Esophagus muscularis mucosa (tissue), 4 donors: ENCODE measurements at places on chromosomes 13 and 19.

- DNase-seq: no peak
Measured at GRCh38 chr19:38262585-38263268, 1.6 kb upstream of the SPINT2 start.

DNA sequence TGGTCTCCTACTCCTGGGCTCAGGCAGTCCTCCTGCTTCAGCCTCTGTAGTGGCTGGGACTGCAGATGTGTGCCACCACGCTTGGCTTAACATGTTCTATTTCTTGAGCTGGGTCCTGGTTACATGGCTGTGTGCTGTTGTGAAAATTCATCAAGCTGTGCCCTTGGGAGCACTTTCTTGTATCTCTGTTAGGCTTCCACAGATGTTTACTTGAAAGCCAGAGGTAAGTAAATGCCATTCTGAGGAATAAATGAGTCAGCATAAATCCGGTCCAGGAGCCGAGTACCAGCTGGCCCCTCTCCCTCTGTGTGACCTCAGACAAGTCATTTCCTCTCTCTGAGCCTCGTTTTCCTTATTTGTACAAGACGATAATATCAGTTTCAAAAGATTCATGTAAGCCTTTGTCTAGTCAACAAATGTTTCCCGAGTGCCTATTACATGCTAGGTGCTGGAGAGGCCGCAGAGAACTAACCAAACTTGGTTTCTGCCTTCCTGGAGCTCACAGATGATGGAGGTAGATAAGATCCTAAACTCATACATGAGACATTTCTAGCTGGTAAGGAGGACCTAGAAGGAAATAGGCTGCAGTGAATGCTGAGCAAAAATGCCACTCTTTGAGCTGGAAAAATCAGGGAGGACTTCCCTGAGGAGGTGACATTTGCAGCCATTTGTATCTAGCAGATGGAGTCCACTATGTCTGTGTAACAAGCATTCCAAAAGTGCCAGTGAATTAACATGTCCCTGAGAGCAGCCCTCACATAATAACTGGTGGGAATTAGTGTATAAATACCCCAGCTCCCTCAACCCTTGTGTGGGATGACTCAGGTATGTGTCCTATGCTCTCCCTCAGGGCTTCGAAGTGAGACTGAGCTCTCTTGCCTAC is 2.7 kb upstream of the RASAL3 start:
- no peak for DNase-seq

DNA sequence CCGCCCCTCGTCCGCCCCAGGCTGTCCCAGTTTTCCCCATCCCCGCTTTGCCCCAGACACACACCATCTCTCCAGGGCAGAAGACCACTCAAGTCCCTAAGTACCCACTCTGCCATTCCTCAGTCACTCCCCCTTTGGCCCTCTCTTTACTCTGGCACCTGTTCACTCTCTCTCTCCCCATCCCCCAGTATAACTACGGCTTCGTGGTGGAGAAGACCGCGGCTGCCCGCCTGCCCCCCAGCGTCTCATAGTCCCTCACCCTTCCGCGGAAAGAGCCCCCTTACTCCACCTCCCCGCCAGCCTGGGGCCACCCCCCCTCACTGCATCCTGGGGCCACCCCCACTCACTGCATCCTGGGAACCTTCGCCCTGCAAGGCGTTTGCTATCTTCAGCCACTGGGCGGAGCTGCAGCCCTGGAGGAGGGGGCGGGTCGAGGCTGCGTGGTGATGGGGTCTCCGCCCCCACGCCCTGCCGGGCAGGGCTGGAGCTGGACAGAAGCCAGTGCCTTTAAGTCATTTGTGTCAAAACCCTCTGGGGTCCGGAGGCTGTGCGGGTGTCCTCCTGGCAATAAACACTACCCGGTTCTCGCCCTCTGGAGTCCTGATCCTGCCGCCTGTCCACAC is 5.0 kb downstream of the MVB12A start:
- DNase-seq: no peak

- no peak for DNase-seq
Measured at GRCh38 chr19:28880735-28881401, 332.1 kb downstream of the UQCRFS1 start.

DNA sequence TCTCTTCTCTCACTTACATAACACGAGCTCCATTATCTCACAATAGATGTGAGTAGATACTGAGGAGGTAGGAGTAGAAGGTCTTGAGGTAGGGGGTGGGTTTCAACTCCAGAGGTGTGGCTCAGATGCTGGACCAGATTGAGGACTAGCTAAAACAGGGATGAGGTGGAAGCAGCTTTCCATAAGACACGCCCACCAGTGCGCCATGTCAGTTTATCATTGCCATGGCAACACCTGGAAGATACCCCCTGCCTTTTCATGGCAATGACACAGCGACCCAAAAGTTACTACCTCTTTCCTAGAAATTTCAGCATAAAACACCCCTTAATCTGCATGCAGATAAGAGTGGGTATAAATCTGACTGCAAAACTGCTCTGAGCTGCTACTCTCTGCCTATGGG is 44.1 kb downstream of the KCTD15 start:
- DNase-seq: no peak

DNA sequence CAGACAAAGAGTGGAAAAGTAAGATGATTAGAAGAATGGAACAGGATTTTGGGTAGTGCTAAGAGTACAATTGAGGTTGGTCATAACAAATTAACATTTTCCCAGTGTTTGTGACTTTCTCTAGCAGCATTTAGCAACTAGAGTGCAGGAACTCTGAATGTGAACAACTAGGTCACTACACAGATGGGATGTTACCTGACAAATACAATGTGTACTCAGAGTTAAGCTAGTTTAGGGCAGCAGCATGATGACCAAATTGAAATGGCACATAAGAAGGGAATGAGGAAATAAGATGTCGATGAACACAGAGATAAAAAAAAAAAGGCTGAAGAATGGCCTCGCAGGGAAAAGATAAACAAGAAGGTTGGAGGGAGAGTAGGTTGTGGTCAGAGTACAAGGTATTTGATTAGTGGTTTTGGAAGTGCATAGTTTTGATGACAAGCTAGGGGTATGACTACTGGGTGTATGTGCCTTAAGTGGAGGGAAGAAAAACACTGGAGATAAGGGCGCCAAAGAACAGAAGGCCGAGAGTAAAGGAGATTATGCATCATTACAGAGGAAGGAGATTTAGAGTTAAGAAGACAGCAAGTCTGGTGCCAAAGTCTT is 381.1 kb downstream of the FGF14 start:
- DNase-seq: no peak
